ENCODE measurements at places on chromosomes 5 and 9.
A peak's percentile ranks its signal among the peaks of the same experiment; 100 is the strongest.

GRCh38 chr5:146906803-146907202 lies 28.2 kb upstream of the PPP2R2B start:
- DNase-seq = peak; percentile 43

DNA sequence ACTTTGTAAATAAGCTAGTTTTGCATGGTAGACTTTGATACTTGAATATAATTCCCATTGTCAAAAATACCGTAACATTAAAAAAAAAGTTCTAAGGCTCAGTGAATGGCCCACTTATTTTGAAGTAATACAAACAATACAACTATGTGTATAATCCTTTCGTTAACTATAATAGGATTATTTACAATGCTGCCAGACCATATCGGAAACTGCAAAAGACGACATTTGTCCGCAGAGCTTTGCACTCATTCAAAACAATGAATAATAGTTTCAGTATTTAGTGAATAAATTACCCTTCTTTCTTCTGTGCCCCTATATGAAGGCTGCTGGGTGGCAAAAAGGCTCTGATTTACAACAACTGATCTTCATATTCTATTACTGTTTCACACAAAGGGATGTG lies 121.8 kb downstream of the DROSHA start:
- no peak for DNase-seq

- DNase-seq = no peak
Measured at GRCh38 chr5:62432621-62433064, 20.1 kb downstream of the IPO11 start.

- DNase-seq = no peak
Measured at GRCh38 chr9:6576987-6577386, 68.5 kb downstream of the GLDC start.

DNA sequence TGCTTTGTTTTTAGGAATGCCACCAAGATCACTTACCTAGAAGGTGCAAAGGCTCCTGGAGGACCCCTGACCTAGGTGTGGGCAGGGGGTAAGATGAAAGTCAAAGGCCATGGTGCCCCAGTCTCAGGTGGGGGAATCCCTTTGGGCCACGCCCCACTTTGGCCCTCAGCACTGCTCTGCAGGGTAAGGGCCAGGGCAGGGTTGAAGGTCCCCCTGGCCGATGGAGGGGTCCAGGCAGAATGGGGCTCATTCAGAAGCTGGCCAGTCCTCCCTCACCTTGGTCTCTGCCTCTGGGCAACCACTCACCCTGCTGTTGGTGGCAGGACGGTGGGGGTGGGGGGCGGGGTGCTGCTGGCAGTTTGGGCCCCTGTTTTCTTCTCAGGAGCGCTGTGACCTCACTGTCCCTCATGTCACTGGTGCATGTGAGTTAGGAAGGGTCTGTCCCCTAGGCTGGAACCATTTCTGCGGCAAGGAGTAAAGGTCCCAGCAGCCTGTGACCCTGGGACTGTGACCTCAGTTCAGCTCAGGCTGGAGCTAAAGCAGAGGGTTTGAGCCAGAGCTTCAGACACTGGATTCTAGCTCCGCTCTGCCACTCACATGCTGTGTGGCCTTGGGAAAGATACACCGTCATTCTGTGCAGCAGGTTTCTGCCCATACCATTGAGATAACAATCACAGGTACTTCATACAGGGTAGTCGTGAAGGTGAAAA lies 1.9 kb upstream of the ASS1 start:
- no peak for DNase-seq

DNA sequence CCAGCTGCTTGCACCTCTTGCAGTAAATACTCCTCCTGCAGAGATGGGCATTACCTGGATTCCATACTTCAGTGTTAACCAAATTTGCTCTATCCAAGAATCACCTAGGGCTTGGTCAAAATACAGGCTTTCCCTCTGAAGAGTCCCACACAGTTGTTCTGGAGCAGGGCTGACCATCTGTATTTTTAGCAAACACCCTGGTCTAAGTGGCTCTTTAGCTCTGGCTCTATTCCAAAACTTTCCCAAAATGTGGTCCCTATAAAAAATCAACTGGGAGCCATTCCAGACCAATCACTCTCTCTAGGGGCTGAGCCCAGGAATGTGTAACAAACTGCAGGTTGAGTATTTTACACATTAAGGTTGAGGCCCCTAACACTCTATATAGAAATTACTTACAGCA lies 153.7 kb downstream of the SPOCK1 start:
- DNase-seq = no peak

DNA sequence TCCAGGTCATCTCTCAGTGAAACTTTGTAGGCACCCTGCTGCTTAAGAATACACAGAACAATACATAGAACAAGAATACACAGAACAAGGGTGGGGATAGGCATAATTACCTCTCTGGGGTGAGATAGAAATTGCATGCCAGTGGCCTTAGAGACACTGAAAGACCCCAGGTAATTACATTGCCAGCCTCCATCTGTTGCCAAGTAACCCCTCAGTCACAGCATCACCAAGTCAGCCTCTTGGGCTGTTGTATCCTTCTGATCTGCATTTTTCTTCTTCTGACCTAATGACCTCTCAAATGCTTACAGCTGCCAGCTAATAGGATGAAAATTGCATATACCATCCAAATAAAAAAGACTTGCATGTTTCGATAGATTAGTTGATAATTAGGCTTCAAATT lies 167.7 kb downstream of the GRIA1 start:
- no peak for DNase-seq

DNA sequence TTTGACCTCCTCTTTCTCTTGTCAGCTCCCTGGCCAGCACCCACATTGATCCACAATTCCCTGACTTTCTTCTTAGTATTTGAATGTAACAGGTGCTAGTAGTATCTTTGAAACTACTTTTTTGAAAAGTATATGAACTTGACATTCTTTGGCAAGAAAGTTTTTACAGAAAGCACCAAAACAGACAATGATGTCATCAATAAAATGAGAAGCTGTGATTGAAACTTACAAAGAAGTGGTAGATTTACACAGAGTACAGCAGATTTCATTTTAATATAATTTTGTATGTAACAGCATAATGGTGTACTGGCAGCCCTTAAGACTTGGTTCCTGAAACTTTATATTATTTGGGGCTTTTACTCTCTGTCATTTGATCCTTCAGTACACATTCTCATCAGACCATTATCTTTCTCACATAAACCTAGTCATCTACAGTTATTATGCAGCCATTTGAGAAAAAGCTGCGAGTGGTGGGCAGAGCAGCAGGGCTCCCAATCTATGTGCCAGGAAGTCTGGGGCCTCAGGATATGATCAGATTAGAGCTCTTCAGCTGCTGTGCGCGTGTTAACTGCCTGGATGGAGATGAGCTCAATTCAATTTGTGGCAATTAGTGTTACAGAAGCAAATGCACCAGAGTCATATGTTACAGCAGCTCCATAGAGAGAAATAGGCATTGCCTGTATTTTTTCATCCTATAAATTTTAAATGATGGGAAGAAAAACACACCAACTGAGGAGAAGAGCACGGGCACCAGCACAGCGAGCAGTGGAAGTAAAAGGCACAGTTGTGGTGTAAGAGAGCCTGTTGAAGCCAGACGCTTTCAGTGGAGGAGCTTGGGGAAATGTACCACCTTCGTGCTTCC lies 126.1 kb downstream of the STARD4 start:
- no peak for DNase-seq

GRCh38 chr9:107587191-107587963 lies 97.8 kb upstream of the KLF4 start:
- no peak for DNase-seq

DNA sequence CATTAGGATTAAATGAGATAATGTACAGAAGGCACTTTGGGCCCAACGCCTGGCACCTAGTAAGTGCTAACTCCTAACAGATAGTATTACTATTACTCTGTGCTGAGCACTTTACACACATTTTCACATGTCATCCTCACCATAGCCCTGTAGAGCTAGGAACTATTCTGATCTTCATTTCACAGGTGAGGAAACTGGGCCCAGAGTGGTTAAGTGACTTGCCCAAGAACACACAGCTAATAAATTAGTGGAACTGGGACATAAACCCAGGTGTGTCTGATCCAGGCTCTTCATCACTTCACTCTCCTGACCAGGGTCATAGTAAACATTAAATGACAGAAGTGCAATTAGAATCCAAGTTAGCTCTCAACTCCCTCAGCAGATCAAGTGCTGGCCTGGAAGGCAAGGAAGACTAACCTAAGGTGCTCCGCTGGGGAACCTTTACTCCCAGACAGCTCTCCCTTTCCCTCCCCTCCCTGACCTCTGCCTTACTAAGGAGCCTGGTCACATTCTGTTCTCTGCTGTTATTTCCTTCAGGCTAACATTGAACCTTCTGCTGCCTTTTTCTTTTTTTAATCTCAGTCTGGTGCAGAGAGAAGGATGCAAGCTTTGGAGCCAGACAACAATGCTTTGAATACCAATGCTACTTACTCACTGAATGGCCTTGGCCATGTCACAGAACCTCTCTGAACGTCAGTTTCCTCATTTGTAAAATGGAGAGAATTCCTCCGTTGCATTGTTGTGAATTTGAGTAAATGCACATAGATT lies 4.1 kb upstream of the ADRA1B start:
- no peak for DNase-seq

DNA sequence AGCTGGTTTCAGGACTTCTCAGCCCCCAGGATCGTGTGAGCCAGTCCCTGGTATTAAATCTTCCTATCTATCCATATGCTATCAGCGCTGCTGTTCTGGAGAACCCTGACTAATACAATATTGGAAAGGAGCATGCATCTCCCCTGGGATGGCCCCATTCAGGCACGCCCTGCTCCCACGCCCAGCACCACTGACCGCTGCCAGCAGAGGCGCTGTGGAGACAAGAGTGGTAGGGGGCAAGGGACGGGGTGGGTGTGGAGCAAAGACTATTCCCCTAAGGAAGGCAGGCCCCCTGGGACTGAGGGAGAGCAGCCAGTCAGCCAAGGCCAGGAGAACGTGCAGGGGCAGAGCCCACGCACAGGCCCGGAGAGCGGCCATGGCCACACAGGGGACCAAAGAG lies 116.0 kb downstream of the VAV2 start:
- peak; percentile 25 for DNase-seq

DNA sequence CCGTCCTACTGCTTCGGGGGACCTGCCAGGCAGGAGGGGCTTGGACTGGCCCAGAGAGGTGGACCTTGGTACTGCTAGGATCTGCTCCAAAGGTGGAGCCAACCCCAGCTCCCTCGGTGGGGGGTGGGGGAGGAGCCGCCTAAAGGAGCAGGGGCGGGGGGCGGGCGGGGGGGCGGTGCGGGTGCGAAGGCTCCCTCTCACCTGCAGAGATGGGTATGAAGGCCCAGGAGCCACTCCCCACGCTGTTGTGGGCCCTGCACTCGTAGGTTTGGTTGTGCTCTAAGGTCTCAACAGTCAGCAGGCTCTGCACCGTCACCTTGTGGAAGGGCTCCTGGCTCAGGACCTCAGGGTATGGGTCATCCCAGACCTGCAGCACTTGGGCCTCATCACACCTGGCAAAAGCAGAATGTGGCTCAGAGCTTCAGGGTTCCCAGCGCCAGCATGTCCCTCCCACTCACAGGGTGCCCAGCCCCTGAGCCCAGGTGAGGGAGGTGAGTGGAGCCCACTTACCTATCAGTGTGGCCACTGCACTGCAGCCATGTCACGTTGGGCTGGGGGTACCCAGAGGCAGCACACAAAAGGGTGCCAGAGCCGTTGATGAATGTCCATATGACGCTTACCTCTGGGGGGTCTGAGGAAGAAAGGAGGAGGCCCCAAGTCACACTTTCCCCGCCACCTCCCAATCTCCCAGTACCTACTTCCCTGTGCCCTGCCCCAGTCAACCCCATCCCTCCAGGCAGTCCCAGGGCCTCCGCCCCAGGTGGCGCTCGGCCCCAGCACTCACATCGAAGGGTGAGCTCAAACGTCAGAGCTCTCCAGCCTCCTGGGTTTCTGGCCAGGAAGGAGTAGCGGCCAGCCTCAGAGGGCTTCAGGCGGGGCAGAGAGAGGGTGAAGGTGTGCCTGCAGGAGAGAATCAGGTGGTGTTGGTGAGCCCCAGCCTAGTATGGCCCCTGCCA lies 16.4 kb downstream of the CSF1R start:
- DNase-seq = no peak

DNA sequence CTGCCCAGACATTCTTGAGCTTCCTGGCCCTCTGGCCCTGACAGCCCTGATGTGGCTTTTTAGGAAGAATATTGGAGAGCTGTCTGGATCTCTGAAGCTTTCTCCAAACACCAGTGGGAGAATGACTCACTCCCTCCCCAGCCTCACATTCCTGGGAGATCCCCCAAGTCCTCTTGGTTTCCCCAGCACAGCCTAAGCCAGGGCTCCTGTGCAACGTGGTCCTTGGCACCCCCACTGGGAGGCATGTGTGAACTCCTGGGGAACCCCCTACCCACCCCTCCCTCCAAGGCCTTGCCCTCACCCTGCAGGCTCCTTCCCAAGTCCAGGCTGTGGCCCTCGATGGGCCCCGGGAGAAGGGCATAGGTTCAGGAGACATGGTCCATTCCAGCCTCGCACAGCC lies 12.7 kb downstream of the GLIPR2 start:
- no peak for DNase-seq

DNA sequence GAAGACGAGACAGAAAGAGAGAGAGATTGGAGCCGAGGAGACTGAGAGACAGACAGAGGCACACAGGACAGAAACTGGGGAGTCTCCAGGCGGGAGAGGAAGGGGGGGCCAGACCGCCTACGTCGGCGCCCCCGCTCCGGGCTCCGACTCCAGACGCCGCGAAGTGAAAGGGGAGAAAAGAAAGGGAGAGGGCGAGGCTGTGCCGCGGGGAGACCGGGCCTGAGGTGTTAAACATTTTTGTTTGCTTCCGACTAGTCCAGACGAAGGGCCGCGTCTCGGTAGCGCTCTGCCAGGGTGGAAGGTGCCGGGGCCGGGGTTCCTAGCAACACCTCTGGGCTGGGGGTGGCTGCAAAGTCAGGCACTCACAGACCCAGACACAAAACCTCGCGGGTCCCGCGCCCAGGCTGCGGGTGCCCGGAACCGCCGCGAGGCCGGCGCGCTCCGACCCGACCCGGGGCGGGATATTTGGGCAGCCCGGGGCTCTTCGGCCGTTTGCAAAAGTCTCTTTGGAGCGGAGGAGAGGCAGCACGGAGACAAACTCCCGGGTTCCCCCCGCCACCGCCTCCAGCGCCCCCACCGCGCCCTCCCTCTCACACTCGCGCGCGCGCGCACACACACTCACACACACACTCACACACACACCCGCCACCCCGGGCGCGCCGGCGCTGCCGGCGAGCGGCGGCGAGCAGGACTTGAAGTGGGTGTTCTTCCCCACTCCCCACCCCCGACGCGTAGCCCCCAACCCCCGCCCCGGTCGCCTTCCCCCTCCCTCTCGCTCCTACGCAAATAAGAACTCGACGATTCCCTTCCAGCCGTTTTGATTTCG lies 626 bp upstream of the FST start:
- DNase-seq = no peak

GRCh38 chr5:2112173-2113025 lies 229.7 kb upstream of the IRX4 start:
- no peak for DNase-seq

DNA sequence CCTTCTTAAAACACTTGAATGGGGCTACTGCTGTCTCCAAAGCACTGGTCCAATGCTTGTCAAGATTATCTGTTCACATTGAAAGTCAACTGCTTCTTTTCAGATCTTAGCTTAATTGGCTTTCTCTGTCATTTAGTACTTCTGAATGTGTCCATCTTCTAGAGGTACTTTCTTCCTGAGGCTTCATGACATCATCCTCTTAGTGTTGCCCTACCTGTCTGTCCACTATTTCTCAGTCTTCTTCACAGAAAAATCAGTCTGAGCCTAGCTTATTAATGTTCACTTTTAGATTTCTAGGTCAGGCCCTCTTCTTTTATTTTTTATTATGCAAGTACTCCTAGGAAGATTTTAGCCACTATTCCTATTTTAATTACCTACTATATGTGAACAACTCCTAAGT lies 899.9 kb downstream of the DTWD2 start:
- no peak for DNase-seq

Data from iPS DF 6.9 (cell line).